ENCODE measurements at places on chromosomes 7 and 10.

- DNase-seq = no peak
Measured at GRCh38 chr7:1978656-1979590, 253.8 kb downstream of the MAD1L1 start.

DNA sequence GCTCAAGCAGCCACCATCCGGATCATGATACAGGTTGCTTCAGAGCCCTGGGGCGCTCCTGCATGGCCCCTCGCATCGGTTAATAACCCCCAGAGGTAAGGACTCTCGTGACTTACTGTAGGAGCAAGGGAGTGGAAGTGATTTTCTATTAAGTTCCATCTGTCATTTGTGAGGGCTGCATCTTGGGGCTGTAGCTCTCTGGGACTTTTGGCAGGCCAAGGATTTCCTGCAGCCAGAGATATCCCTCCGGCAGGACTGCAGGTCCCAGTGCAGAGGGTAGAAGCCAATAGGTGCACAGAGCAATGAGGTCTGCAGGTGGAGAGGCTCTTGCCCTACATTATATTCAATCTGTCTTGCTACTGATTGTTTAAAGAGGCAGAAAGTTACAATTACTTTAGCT, 356.8 kb upstream of the ADARB2 start:
- DNase-seq = no peak

GRCh38 chr10:89377705-89378637, at the start of gene IFIT1B:
TSS of gene IFIT1B (plus strand) at chr10:89378056. CDS start at chr10:89378136, 80 bp downstream.
- DNase-seq = no peak

- DNase-seq = no peak
Measured at GRCh38 chr10:113091920-113092319, 141.9 kb downstream of the TCF7L2 start.

GRCh38 chr7:142263598-142264380, 5.9 kb upstream of the PRSS58 start:
- DNase-seq = peak; percentile 24

- peak; percentile 68 for DNase-seq
Measured at GRCh38 chr7:55185941-55186609, 167.3 kb downstream of the EGFR start.
